ENCODE measurements at places on chromosomes 7 and 10.

- H3K27me3 ChIP-seq = peaks cover 7% of the 10 kb centered on the region
- DNase-seq = no peak
- H3K4me3 ChIP-seq = peak overlapping the region; percentile 68
- peak overlapping the region; percentile 29 for H3K27ac ChIP-seq
- peaks cover 4% of the 10 kb centered on the region for H3K36me3 ChIP-seq
- peaks cover 21% of the 10 kb centered on the region for H3K4me1 ChIP-seq
Observed at GRCh38 chr7:28329661-28330363, 82.5 kb upstream of the CREB5 start.

DNA sequence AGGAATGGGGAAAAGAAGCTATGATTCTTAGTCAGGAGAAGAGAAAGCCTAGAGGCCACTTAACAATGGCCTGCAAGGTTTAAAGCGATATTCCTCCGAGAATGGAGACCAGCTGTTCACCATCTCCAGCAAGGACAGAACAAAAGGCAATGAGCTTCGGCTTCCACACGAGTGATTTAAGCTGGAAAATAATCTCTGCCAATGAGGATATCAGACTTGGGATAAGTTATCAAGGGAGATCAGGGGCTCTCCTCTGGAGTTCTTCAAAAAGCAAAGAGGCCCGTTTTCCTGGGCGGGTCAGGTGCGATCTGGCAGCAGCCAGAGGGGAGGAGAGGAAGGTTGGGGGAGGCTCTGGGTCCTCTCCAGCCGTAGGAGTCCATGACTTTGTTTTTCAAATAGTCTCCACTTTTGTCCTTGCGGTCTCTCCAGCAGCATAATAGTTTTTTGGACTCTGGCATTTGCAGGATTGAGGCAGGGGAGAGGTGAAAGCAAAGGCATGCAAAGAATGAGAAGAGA, 211.3 kb downstream of the SKIDA1 start:
- no peak for DNase-seq
- H3K27me3 ChIP-seq = peaks cover 7% of the 10 kb centered on the region
- H3K4me1 ChIP-seq = no peaks in the 10 kb centered on the region
- H3K4me3 ChIP-seq = no peak overlapping the region

- peak overlapping the region; percentile 34 for H3K4me3 ChIP-seq
- H3K4me1 ChIP-seq = peaks cover 7% of the 10 kb centered on the region
- H3K36me3 ChIP-seq = no peaks in the 10 kb centered on the region
Observed at GRCh38 chr10:89646889-89647657, 2.0 kb upstream of the PANK1 start.

DNA sequence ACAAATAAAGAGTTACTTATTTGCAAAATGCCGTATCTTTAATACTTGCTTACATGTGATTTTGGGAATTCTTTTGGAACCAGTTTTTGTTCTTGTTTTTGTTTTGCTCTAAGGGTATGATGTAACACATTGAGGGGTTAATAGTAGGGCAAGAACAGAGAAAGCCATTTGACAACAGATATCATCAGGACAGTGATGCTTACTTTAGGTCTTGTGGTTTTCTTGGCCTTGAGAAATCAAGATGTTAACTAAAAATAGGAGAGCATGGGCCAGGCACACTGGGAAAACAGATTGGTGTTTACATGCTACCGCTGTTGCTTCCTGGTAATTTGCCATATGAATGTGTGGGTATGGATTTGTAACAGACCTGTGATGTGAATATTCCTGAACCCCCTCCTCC, 3.7 kb downstream of the SAMD8 start:
- H3K27ac ChIP-seq = peak overlapping the region; percentile 58
- peaks cover 49% of the 10 kb centered on the region for H3K4me1 ChIP-seq
- DNase-seq = no peak
- H3K4me3 ChIP-seq = no peak overlapping the region

- H3K27me3 ChIP-seq = peaks cover 7% of the 10 kb centered on the region
- peaks cover 10% of the 10 kb centered on the region for H3K4me1 ChIP-seq
- no peak overlapping the region for H3K27ac ChIP-seq
- H3K4me3 ChIP-seq = no peak overlapping the region
- no peaks in the 10 kb centered on the region for H3K36me3 ChIP-seq
Observed at GRCh38 chr10:69731184-69731583, 70.5 kb upstream of the COL13A1 start.
